ENCODE measurements at places on chromosomes 2 and 18. TPM values are rescaled to one million over a fixed set of nuclear protein-coding genes. Genes with fewer than 3 reads are reported as not detected.

GRCh38 chr2:46229134-46230063 lies 67.8 kb upstream of the EPAS1 start:
- DNase-seq: no peak

- no peak for DNase-seq
Observed at GRCh38 chr2:206858687-206859329, 80.5 kb upstream of the CPO start.

- no peak for DNase-seq
Observed at GRCh38 chr18:63591725-63592124, 4.6 kb downstream of the SERPINB13 start.

GRCh38 chr2:28395334-28396061 lies 2.8 kb downstream of the FOSL2 start:
- DNase-seq: peak; percentile 91

- DNase-seq: no peak
Observed at GRCh38 chr18:11526675-11527074, 82.7 kb upstream of the SLC35G4 start.

DNA sequence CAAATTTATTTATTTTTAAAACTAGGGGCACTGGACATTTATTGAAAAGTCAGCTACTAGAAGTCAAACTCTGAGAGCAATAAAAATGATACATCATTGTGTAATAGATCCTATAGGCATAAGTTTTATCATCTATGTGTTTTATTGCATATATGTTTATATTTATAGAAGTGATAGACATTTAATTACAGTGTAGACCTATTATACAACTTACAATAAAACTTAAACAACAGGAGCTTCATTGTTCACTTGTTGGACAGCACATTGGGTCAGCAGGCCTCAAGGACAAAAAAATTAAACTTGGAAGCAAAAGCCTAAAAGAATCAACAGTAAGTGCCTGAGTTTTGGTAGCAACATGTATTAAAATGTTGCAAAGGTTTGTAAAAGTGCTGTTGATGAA lies 15.0 kb upstream of the ACTR2 start:
- no peak for DNase-seq

DNA sequence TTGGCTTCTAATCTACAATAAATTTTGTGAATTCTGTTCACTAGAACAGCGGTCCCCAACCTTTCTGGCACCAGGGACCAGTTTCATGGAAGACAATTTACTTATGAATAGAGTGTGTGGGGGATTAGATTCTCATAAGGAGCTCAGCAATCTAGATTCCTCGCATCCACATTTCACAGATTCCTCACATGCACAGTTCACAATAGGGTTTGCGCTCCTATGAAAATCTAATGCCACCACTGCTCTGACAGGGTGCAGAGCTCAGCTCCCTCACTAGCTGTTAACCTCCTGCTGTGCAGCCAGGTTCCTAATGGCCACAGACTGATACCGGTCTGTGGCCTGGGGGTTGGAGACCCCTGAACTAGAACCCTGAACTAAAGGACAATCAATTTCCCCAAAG lies 1568.6 kb upstream of the NXPH2 start:
- no peak for DNase-seq

DNA sequence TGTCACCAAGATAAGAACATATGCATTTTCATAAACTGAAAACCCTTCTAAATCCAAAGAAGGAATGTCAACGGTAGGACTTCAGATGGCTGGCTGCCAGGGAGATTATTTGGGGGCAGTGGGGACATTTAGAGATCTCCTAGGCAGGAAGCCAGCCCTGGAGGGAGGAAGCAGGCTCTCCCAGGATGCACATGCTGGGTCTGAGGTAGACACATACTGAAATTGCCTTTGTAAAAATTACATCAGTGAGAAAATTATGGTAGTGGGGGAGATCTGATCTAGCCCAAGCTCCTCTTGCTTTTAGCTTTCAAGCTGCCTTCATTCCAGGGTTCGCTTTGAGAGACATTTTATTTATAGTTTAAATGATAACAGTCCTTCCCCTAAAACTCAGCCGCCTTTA lies 24.1 kb downstream of the MPP4 start:
- DNase-seq: no peak

DNA sequence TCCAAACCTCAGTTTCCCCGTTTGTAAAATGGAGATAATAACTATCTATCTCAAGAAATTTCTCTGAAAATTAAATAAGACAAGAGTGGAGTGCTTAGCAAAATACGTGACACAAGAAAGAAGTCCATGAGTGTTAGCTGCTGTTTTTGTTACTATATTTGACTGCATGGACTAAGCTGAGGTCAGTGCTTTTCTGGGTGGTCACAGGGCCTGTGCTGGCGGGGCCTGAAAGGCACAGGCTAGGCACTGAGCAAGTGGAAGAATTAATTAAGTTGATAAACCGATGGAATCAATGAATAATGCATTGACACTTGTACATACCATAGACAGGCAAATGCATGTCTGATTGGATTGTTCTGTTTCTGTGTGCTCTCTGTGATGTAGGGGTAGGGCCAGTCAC lies 27.3 kb downstream of the RPL37A start:
- DNase-seq: no peak

DNA sequence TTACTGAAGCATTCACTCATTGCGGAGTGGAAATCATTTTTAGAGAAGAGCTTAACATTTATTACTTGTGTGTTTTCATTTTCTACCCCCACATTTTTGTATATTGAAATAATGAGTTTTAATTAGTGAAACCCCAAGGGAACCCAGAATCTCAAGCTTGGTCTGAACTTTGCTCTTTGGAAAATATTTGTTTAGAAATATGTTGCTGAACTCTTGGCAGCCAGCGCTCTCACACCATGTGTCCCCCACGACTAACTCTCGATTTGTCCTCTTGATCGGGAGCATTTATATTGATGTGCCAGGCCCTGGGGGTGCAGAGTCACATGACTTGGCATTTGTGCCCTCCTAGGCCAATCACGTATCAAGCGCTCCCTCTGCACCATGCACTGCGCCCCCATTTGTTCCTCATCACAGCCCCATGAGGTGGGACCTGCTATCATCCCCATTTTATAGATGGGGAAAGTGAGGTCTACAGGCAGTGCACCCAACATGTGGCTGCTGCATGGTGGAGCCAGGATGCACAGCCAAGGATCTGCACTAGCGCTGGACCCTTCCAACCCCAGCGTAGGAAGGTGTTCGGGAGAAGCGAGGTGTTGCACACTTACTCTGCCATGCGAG lies 149.7 kb downstream of the NCK2 start:
- DNase-seq: no peak

GRCh38 chr2:234373481-234374149 lies 123.3 kb downstream of the ARL4C start:
- no peak for DNase-seq

DNA sequence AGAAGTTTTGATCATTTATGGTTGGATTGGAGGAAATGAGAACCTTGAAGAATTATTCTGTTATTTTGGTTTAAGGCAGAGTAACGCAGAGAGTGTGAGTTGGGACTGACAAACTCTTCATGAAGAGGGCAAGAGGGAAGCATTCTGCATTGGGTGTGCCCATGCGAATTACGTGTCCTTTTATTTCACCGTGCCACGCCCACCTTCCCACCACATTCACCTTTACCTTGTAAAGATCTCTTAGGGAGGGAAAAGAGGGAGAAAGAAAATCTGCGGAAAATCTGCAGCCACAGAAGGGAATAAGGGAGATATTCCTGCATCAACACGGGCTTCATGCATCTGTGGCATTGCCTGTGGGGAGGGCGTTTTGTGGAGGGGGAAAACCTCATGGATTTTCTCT lies 31.8 kb downstream of the SLC9A4 start:
- no peak for DNase-seq

DNA sequence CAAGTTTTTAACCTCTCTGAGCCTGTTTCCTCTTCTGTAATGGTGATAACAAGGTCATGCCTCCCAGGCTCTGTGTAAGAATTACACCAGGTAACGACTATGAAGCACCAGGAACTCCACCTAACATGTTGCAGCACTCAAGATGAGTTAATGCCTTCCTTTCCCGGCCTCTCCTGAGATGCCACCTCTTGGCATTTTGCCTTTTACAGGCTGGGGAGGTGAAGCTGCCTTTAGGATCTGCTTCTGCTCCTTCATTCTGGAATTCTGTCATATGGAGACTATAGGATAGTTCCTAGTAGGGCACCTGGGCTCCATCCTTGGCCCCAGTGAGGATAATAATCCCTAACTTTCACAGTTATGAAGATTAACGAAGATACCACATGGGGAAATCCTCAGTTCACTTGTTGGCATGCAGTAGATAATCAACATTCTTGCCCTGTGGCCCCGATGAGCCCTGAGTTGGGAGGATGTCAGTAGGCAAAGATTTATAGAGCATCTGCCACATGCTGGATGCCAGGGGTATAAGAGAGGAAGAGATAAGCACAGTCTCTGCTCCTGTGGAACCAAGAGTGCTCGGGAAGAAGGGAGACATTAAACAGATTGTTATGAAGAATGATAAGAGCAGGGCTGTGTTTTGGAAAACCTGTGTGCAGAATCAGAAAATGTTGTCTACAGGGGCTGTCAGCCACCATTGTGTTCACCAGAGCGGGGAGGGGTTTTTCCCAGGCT lies 43.9 kb upstream of the KCNF1 start:
- DNase-seq: no peak

DNA sequence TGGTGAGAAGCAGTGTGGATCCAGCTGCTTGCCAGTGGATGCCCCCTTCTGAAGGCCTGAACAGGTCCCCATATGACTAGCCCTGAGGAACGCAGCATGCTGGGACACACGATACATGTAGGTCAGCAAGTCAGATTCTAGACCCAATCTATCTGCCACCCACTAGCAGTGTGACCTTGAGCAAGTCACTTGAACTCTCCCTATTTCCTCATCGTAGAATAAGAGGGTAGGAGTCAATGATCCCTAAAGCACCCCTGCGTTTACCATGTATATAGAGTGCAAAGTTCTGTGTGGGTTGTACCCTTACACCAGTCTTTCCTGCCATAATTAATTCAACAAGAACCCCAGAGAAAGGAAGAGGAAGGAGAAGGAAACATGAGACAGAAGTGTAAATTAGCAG lies 123.7 kb downstream of the GALNT14 start:
- DNase-seq: no peak

The APCDD1 gene
- polyA plus RNA-seq: 2.8 TPM

The CHST9 gene
- polyA plus RNA-seq: 0.12 TPM

The CHAC2 gene
- polyA plus RNA-seq: 7.5 TPM

The CCDC178 gene
- not detected for polyA plus RNA-seq

The STAT4 gene
- polyA plus RNA-seq: 0.60 TPM

The INPP1 gene
- polyA plus RNA-seq: 27.8 TPM

The C2orf81 gene
- polyA plus RNA-seq: 0.46 TPM

The ZNF892 gene
- polyA plus RNA-seq: 0.86 TPM

The MPV17 gene
- 28.7 TPM for polyA plus RNA-seq

The IFIH1 gene
- polyA plus RNA-seq: 9.0 TPM

The SULT1C2 gene
- 1.8 TPM for polyA plus RNA-seq

Data from sigmoid colon (tissue), 7 donors.